ENCODE measurements at places on chromosomes 6 and 20.

GRCh38 chr6:117444600-117444999, 18.9 kb upstream of the ROS1 start:
- DNase-seq, result no peak

DNA sequence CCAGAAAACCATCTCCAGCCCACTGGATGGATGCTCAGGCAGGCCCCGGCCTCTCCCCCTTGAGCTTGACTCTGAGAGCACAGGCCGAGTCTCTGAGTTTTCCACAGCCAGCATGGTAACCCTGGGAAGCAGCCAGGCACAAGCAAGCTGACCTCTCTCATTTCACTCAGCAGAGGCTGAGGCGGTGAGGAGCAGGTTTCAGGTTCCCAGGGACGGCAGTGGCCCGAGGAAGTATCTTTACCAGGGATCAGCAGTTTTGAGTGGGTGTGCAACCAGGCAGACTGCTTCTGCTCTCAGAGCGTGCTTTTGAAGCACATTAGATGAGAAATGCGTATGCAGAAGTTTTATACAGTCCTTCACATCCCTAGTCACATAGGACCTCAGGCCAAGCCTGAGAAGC, 12.6 kb downstream of the HCK start:
- no peak for DNase-seq

DNA sequence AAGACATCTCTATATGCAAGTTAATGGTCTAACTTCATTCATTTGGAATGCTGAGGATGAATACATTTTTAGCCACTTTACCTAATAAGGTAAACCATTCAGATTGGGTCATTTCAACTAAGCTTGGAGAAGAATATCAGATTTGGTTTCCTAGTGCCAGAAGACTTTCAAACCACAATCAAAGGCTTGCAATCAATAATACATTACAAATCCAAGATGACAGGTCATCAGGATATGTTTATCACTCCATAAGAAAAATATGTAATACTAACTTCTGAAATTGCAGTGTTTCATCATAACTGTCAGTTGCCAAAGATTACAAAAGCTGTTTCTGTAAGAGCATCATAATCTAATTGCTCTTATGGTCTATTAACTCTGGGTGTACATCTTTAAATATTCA, 654.0 kb downstream of the COL12A1 start:
- DNase-seq, result no peak

DNA sequence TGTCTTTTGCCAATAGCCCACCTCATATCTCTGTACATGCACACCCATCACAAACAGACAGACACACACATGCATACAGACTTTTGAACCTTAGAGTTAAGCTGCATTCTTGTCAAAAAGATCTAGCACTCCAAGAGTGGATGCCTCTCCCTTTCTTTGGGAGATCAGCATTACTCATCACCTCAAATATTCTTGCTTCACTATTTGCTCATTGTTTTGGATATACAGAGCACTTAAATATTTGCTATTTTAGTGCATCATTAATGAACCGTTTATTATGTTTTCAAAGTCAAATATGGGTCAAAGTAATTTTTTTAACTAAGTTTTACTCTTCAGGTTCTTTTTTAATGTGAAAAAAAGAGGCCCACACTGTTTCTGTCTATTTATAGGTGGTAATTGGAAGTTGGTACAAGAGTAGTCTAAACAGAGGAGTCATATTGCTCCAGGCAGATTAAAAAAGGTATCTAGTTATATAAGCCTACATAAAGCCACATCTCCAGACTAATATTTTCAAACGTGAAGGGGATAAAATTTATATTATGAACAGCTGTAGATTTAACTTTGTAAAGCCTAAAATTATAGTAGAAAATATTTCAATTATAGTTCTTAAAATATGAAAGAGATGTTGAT, 102.6 kb downstream of the FLRT3 start:
- no peak for DNase-seq

- DNase-seq, result no peak
These were observed 156.1 kb upstream of the SALL4 start for GRCh38 chr20:51958099-51959065.

DNA sequence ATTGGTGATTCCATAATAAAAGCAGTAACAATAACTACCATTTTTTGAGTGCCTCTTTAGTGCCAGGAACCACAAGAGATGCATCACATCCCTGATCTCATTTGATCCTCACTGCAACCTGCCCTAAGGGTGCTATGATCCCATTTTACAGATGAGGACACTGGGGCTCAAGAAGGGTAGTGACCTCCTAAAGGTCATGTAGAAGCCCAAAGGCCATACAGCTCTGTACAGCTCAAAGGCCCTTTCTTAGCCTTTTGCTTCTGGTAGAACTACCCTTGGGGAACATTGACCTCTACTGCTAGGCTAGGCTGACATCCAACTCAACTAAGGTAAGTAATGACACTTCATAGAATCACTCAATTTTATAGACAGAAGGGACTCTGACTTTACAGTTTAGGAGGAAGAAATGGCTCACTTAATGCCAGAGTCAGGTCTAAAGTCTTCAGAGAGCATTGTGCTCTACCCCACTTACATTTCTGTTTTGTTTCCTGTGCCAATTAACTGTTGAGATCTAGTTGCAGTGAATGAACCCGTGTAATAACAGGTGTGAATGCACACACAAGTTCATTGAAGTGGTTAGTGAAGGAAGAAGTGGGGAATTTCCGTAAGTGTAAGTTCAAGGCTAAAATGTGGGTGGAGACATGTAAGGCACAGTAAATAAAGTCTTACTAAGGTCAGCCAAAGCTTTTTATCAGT, 10.7 kb downstream of the SLC9A8 start:
- no peak for DNase-seq

Measured in NCI-H1694 treated with DMSO at 0.1 percent for 48 hours (cell line).